ENCODE measurements at places on chromosomes 11 and 22.

GRCh38 chr11:54927704-54928103 is 221.1 kb downstream of the OR4A5 start:
- no peak for DNase-seq

DNA sequence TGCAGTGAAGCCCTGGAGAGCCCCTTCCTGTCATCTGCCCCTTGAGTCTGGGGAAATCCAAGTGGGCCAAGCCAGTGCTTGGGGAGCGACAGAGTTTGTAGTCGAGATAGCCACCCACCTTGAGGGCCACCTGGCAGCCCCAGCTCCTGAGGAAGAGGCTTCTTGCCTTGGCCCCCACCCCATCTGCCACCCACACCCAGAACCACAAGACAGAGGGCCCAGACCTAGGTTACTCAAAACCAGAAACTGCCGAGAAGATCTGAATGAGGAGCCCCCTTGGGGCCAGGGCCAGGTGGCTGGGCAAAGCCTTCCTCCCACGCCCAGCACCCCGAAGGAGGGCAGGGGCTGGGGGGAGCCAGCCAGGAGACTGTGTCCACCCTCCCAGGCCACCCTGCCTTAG is 18.8 kb upstream of the PRR5 start:
- DNase-seq: no peak

GRCh38 chr11:6737872-6738466 is 33.8 kb downstream of the OR2AG2 start:
- peak; percentile 42 for DNase-seq

DNA sequence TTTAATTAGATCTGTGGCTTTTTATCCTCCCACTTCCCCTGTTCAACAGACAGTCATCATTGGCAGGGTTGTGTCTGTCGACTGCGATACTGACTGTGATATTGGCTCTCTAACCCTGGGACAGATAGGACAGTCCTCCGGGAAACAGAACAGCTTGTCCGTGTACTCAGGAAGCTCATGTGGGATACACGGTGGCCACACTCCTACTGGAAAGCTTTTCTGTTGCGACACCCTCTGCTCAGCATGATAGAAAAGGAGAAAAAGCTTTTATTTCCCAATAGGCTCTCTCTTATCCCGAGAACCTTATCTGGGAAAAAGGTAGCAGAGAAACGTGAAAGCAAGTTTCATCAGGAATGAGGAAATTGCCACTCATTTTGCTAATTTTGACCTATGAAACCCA is 60.4 kb upstream of the HSPA8 start:
- no peak for DNase-seq

DNA sequence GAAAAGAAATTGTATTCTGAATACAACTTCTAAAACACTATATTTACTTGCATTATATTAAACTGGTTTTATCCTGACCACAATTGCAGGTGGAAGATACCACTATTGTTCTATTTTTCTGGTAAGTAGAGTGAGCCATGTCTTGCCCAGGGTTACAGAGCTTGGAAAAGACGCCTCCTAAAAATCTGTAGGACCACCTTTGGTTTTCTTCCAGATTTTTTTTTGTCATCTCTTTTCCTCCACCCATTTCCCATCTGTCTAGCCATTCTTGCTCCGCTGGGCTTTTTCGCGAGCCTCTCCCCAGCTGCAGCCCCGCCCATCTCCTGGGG is 294 bp upstream of the MTMR3 start:
- no peak for DNase-seq

Data from activated CD4-positive, alpha-beta T cell treated with anti-CD3 and anti-CD28 coated beads for 24 hours (primary cell).